ENCODE measurements at places on chromosomes 3 and 15. TPM values are rescaled to one million over a fixed set of nuclear protein-coding genes. Genes with fewer than 3 reads are reported as not detected.

CACNA1D gene
- 23.0 TPM for total RNA-seq

FBXL22 gene
- total RNA-seq: 0.54 TPM

MGLL gene
- 2.1 TPM for total RNA-seq

DAPK2 gene
- total RNA-seq: 10.2 TPM

DUOXA2 gene
- total RNA-seq: not detected

DCBLD2 gene
- total RNA-seq: 54.4 TPM

SCN11A gene
- not detected for total RNA-seq

TAMM41 gene
- 10.8 TPM for total RNA-seq

COL6A5 gene
- total RNA-seq: not detected

Data from Panc1 (cell line).